Activated B cell treated with CpG ODN at 0.5 μM for 24 hours (primary cell): ENCODE measurements at places on chromosomes 7 and 10. TPM values are rescaled to one million over a fixed set of nuclear protein-coding genes. Genes with fewer than 3 reads are reported as not detected.

The CCZ1B gene
- total RNA-seq: 75.2 and 84.2 TPM in 2 replicates

DNA sequence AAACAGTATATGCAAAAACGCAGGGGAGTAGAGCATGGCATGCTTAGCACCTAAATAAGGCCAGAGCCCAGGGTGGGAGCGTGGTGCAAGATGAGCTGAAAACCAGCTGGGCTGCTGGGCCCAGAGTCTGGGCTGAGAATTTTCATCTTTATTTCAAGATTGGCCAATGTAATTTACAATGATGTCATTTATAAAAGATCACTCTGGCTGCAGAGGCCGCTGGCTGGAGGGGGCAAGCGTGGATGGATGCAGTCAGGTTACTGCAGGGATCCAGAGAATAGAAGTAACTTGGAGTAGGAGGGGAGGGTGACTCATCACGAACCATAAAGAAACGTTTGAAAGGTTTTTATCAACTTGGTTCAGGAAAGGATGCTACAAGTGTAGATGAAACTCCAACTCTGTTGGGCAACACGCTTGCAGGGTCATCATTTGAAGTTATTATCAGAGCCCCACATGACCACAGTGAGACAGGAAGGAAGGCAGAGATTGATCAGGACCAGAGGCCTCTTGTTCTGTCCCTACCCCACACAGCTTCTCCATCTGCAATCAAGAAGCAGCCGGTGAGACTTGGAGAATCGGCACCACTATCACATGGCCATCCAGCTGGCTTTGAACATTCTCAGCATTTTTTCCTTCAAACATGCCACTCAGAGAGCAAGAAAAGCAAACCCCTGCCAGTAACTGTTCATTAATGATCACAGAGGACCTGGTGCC is 49.2 kb downstream of the ODAD2 start:
- H3K4me3 ChIP-seq: no peak overlapping the region
- no peaks in the 10 kb centered on the region for H3K36me3 ChIP-seq

The NUTM2E gene
- total RNA-seq: 0.44 and 0.58 TPM in 2 replicates

DNA sequence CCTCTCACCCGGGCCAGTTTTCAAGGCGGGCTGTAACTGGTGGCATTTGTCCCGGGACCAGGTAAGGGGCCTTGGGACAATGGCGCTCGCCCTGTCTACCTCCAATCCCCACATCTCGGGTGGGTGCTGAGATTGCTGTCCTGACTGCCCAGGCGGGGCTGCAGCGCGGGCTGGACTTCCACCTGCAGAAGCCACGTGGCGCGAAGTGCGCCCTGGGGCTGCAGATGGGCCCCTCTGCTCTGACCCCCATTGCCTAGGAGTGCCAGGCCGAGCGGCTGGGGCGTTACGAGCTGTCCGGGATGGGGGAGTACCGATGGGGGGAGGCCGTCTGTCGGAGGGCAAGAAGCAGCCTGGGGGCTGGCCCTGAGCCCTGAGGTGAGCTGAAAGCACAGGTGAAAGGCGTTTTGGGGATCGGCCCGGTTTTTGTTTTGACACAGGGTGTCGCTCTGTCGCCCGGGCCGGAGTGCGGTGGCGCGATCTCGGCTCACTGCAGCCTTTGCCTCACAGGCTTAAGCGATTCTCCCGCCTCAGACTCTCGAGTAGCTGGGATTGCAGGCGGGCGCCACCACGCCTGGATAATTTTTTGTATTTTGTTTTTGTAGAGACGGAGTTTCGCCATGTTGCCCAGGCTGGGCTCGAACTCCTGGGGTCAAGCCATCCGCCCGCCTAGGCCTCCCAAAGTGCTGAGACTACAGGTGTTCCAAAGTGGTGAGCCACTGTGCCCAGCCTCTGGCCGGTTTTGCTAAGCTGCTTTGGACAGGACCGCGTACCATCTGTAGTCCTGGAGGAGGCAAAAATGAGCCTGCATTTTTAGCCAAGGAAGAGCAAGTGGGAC is at the start of gene SFXN2:
Gene SFXN2 (plus strand): TSS at position 16 of the 835 bp plus-strand sequence. CDS start 12,001 bp downstream, outside the sequence.
- H3K4me3 ChIP-seq: peak within 1 kb of the TSS; percentile 95
- DNase-seq: no peak
- H3K27ac ChIP-seq: peak within 1 kb of the TSS; percentile 92
- peaks cover 25% of the 10 kb centered on the region for H3K36me3 ChIP-seq
- no peaks in the 10 kb centered on the region for H3K27me3 ChIP-seq
- peaks cover 44% of the 10 kb centered on the region for H3K4me1 ChIP-seq

DNA sequence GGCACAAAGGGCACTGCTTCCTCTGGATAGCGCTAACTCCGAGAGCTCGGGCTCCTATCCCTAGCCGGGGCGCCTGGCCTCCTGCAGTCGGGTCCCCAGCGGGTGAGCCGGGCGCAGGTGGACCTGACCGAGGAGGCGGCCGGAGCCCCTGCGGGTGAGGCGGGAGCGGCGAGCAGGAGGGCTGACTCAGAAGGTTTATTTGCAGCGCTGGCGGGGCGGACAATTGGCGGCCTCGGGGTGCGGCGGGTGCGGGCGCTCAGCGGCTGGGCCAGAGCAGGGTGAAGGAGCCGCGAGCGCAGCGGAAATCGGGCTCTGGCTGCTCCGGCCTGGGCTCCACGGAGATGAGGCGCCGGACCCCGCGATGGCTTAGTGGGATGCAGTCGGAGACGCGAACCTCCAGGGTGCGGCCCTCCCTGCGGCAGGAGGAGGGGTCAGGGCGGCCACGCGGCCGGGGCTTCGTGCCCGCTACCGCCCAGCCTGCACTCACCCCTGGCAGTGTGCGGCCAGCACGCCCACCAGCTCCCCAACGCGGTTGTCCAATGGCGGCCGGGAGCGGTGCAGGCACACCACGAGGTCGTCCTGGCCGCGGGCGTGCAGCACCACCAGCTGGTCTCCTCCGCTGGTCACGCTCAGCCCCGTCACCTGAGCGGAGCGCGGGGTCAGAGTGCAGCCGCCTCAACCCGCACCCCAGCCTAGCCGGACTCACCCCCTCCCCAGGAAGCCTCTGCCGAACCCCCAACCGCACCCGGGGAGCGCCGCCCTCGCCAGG is 16.1 kb downstream of the MYO1G start:
- H3K4me1 ChIP-seq: peaks cover 23% of the 10 kb centered on the region
- DNase-seq: no peak
- no peak overlapping the region for H3K27ac ChIP-seq
- peaks cover 37% of the 10 kb centered on the region for H3K36me3 ChIP-seq
- H3K4me3 ChIP-seq: no peak overlapping the region

GRCh38 chr10:70743430-70743788 is 41.8 kb downstream of the TBATA start:
- no peaks in the 10 kb centered on the region for H3K36me3 ChIP-seq
- H3K27me3 ChIP-seq: no peaks in the 10 kb centered on the region
- H3K4me1 ChIP-seq: no peaks in the 10 kb centered on the region
- H3K4me3 ChIP-seq: no peak overlapping the region
- no peak overlapping the region for H3K27ac ChIP-seq

DNA sequence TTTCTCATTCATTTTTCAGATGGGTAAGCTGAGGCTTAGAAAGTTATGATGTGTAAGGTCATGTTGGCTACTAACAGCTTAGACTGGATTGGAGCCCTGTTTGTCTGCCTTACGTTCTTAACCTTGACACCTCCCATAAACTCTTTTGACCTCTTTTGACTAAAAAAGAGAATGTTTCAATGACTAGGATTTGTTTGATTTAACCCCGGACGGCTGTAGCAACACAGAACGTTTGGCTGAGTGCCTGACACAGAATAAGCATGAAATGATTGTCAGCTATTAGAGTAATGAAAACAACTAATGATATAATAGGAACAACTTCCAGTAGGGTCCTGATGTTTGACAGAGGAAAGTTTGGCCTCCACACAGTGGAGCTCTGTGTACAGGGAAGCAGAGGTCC is 83.3 kb upstream of the PDZD8 start:
- H3K4me1 ChIP-seq: no peaks in the 10 kb centered on the region
- H3K27me3 ChIP-seq: peaks cover 11% of the 10 kb centered on the region
- no peak overlapping the region for H3K27ac ChIP-seq
- DNase-seq: no peak

The MYL10 gene
- not detected in 2 replicates for total RNA-seq

The CAMK1D gene
- 51.7 and 58.8 TPM in 2 replicates for total RNA-seq

DNA sequence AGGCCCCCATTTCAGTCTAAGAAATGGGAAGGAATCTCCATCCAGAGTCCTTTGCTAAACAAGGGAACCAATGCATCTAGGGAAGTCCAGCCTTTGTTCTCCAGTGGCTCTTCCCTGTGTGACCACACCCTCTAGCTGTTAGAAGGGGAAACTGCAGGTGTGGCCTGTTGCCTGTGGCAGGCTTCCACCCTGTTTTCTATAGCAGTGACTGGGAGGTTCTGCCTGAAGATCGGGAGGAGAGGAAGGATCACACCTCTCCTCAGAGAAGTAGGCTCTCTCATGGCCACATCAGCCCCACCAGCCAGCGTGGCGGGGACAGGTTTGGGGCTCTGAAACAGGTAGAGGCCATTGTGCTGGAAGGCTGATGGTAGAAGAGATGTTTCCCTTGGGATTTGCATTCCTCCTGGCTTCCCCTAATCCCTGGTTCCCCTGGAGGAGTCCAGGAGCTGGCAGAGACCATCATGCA is 47.7 kb upstream of the TRIM8 start:
- peaks cover 43% of the 10 kb centered on the region for H3K36me3 ChIP-seq
- H3K4me3 ChIP-seq: no peak overlapping the region
- DNase-seq: no peak
- H3K4me1 ChIP-seq: no peaks in the 10 kb centered on the region

The SLC39A12 gene
- not detected in 2 replicates for total RNA-seq
